ENCODE measurements at places on chromosomes 7 and 10.

DNA sequence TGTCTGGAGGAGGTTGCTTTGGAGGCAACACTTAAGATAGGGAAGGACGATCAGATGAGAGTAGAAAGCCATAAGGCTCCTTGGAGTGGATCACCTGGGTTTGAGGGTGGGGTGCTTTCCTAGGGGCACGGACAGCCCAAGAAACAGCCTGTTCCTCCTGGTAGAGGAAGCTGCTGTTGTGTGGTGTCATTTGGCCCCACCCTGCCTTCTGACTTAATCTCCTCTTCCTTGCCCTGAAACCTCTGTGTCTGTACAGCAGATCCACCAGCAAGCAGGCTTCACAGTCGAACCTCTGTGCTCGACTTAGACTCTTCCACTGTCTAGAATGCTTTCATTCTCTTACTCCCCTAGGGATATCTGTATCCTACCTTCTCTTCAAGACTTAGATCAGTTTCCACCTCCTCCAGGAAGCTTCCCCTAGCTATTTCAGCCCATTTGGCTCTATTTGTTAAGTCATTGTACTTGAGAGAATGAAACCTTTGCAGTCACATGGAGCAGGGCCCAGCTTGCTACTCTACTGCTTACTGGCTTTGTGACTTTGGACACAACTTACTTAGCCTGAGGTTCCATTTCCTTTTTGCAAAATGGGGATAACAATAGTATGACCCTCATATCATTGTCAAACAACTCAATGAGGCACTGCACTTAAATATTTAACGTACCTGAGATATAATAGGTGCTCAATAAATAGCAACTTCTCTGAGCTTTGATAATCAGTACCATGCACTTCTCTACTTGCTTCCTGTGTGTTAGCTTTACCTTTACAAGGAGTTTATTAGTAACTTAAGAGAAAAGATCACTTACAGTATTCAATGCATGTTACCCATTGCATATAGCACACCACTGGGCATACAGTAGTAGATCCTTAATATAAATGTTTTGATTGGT, 5.0 kb downstream of the MXI1 start:
- DNase-seq = no peak

- DNase-seq = no peak
Measured at GRCh38 chr7:144632724-144633123, 203.1 kb downstream of the TPK1 start.

- DNase-seq = no peak
Measured at GRCh38 chr7:75738604-75738974, at the start of gene HIP1. HIP1 (minus strand) TSS chr7:75738941; CDS start chr7:75738920, 21 bp downstream.

- no peak for DNase-seq
Measured at GRCh38 chr7:106050746-106051117, 61.4 kb downstream of the SYPL1 start.

DNA sequence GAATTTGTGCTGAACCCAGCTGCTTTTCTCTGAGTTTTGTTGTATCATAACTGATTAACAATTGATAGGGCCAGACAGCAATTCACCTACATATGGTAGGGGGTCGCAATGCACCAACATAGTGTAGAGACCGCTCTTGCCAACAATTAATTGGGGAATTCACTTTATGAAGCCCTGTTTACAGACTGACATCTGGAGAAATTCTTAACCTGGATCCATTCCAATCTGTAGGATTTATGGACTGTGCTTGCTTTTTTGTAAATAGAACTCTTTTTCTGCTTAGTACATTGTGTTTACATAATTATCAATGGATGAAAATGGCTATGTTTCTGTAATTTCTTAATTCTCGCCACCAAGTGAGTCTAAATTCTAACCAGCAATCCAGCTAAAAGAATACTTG, 311.7 kb upstream of the BMPER start:
- no peak for DNase-seq

DNA sequence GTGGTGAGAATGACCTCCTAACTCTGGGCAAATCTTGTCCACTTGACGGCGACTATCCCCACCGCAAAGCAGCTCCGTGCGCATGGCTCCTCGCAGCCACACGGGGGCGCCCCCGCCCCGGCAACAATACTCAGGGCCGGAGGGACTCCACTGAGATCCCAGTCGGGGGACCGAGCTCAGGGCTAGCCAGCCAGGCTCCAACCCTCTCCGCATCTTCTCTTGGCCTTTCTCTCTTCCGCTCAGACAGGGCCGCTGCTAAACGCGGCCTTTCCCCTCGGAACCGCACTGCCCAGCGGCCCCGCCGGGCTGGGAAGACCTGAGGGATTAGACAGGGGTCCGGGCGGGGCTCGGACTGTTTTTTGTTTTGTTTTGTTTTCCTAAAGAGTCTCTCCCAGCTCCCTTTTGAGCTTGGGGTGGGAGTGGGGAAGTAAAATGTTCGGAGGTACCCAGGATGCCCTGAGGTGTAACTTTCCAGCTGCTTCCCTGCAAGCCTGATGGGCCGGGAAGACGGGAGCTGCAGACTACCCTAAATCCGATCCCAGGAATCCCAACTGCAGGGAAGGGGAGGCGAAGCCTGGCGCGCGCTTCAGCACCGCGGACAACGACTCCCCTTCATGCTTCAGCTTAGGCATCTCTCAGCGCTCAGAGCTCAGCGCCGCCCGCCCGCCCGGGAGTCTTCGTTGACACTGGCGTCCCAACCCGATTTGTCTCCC, 2.7 kb downstream of the KCNIP2 start:
- DNase-seq = peak; percentile 78
